ENCODE measurements at places on chromosomes 4 and X.

DNA sequence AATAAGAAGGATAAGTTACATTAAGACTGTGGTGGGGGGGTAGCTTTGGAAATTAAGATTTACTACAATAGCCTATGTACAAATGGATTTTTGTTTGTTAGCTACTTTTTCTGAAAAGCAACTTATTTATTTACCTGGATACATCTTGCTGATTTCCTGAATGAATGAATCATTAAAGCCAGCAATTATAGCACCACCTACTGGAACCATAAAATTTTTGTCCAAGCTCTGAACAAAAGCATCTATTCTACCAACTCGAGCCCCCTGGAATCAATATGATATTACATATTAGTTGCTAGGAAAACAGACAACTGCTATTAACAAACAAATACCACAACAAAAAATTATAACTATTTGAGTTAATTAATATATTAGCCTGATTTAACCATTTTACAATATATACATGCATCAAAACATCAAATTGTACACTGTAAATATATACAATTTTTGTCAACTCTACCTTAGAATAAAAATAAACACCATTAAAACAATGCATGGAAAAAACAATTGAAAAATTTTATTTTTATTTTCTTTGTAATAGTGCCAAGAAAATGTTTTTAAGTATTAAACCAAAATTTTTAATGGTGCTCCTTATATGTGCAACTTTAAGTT is 15.3 kb downstream of the SEPSECS start:
- peak; percentile 15 for DNase-seq

GRCh38 chr4:150578745-150579501 is 3.0 kb upstream of the MAB21L2 start:
- DNase-seq, result no peak

DNA sequence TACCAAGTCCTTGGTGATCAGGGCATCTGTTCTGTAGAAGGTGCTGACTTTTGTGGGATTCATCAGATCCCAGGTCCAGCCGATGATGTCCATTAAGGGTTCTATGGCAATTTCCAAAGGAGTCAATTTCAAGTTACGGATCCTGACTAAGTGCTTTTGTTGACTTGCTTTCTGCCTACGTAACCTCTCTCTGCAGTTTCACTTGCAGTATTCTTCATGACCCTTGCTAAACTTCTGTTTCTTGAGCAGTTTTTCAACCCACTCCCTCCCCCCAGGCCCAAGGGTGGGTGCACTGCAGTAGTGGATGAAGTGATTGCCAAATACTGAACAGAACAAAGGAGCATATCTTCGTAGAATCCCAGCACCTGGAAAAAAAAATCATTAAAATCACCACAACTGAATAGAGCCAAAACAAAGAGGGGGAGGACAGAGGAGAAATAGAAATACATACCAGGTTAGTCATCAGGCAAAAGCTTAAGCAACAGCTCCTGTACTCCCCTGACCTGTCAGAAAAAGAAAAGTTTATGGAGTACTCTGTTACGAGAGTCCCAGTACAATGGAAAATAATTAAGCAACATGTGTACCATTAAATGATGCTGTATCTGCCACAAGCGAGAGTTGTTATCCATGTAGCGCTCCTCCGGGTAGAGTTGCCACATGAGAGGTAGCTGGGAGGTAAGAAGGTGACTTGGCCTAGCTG is 5.8 kb downstream of the CMC4 start:
- peak; percentile 3 for DNase-seq

DNA sequence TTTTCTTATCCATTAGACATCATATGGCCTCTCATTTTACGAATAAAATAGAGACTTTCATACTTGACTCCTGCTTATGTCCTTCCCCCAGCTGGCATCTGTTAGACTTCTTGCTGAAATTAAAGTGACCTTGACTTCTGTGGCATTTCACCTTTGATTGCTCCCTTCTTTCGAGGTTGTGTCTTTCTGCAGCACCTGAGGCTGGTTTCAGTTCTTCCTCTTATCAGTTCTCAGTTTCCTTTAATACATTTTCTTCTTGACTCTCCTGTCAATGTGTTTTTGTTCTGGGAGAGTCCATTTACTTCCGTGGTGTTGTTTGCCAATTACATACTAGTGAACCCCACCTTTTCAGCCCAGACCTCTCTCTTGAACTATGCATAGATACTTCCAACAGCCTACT is 81.6 kb downstream of the RBPJ start:
- no peak for DNase-seq

DNA sequence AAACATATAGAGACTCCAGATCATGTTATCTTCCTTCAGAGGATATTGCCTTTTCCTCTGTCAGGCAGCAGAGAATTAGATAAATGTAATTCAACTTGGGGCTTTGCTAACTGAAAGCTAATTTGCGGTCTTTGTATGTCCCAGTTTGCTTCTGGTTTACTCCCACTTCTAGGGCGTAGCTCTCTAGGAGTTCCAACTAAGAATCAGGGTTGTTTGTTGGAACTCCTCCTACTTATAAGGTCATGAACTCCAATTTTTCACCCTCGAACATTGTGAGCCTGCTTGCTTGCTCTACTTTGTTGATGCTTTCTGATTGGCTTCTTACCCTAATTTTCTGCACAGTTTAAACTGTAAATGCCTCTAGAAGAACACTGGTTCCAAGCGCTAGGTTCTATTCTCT is 66.1 kb downstream of the FMR1NB start:
- no peak for DNase-seq

DNA sequence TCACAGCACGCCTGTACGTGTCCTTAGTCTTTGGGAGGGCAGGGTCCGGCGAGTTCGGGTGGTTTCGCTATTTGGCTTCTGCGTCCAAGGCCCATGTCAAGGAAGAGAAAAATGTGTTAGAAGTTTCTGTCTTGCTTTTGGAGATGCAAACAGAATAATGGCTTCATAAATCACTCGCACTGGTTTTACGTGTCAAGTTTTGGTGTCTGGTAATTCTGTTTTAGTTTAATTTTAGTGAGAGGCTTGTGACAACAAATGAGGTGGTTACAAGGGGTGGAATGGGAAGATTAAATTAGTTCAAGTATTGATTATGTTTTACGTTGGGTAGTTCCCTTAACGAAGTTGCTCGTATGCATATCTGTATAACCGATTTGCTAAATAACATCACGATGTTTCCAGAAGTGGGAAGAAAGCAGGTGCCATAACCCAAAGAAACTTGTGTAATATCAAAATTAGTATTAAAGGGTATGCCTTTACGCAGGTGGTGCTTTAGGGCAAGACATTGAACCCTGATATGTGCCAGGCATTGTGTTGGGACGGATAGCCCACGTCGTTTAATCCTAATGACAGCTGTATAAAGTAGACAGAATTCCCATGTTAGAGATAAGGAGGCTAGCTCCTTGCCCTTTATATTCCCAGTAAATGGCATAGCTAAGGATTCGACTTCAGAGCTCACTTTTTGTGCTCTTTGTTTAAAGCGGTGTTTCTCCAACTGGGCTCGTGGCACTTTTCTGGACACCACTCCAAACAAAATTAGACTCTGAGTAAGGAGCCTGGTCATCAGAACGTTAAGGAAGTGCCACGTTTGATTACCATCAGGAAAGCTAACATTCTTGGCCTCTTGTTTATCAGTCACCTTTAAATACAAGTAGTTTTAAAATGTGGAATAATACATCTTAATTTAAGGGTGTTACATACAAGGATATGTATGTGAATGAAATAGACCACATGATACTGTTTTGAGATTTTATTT is 843 bp downstream of the RPL34 start:
- DNase-seq, result no peak
